Uterus (tissue), 4 donors: ENCODE measurements at places on chromosomes 12 and 14.
A peak's percentile ranks its signal among the peaks of the same experiment; 100 is the strongest.

DNA sequence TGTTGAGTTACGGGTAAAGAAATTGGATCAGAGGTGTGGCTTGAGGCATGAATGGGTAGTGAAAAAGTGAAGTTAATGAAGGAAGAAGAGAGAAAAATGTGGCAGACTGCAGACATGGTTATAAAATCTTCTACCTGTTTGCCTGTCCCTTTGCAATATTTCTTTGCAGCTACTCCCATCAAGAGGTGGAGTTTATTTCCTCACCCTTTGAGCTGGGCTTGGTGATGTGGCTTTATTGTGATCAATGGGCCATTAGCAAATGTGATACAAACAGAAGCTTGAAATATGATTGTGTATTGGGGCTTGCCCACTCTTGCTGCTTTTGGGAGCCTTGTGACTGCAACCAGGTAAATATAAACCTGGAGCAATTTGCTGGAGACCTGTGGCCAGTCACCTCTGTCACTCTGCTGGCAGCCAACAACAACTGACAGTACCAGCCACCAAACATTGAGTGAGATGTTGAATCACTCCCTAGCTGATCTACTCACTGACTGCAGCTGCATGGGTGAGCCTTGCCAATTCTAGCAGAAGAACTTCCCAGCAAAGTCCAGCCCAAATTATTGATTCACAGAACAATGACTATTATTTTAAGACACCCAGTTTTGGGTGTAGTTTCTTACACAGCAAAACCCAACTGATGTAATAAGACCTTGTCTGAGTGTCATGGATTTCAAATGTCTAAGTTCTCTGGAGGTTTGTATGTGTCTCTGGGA is 151.0 kb upstream of the ATP2B1 start:
- no peak for DNase-seq

GRCh38 chr12:120118321-120119061 is 1.9 kb upstream of the RAB35 start:
- no peak for DNase-seq

- no peak for DNase-seq
Observed at GRCh38 chr12:31323391-31324115, 2.4 kb downstream of the SINHCAF start.

DNA sequence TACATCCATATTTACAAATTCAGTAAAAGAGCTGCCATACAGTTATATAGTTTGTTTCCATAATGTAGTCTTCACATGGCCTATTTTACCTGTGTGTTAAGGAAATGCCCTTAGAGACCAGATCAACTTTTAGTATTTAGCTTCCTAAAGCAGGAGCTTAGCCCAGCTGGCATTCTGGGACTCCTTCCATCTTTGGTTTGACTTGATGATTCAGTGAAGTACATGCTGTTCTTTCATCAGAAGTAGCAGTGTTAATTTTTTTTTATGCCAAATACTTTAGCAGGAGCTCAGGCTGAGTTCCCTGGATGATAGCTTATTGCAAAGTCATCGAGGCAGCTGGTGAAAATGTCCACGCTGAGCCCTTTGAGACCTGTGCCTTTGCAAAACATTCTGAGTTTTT is 101.0 kb downstream of the FOXG1 start:
- no peak for DNase-seq

GRCh38 chr12:101885912-101886561 is 8.7 kb downstream of the DRAM1 start:
- no peak for DNase-seq

- no peak for DNase-seq
Observed at GRCh38 chr14:47366006-47366405, 309.4 kb downstream of the MDGA2 start.

- DNase-seq: no peak
Observed at GRCh38 chr12:78622529-78623195, 241.9 kb upstream of the SYT1 start.

DNA sequence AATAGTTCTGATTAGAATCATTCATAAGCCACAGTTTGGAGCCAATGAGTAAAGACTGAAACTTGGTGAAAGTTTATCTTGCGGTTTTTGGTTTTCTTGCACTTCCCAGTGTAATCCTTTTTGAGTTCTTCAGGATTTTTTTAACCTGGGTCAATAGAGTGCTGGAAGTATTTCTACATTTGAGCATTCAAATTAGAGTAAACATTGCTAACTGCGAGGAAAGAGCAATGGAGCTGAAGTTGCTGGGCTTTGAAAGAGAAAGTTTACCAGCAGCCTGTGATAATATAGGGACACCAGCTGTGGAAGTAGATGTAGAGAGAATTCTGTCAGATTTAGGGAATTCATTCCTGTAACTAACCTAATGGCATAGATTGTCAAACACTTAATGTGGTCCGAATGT is 30.3 kb downstream of the ANO6 start:
- no peak for DNase-seq

GRCh38 chr14:69387311-69387710 is 10.8 kb downstream of the ERH start:
- no peak for DNase-seq

DNA sequence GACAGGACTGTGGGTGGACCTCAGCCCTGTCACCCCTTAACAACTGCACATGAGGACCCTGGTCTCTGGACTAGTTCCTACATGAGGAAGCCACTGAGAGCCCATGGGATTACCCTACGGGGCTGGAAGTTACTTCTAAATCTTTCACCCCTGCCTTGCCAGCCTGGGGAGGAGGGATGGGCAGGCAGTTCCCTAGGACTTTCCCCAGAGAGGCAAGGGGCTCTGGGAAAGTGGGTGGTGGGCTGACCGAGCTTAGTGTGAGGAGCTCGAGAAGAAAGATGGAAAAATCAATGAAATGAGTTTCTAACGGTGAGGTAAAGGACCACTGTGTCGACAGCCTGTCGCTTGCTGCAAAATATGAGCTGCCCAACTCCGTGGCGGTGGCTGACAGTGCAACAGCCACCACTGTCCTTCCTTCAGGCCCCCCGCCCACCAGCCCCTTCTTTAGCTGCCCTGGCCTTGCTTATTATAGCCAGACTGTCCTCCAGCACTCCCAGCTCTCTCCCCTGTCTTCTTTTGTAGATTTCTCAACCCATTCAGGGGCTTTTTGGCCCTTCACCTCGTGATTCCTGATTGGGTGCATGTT is 5.0 kb downstream of the ZFHX2 start:
- no peak for DNase-seq

GRCh38 chr12:128813392-128813791 is 10.4 kb downstream of the SLC15A4 start:
- DNase-seq: no peak

GRCh38 chr14:64865109-64865508 is 14.6 kb downstream of the SPTB start:
- no peak for DNase-seq

GRCh38 chr12:125889742-125890141 is 824.5 kb downstream of the AACS start:
- no peak for DNase-seq

- DNase-seq: no peak
Observed at GRCh38 chr14:89481196-89481595, 64.2 kb upstream of the FOXN3 start.

- no peak for DNase-seq
Observed at GRCh38 chr12:2507814-2508213, 287.0 kb upstream of the FKBP4 start.

GRCh38 chr12:22272335-22273151 is 62.0 kb downstream of the ST8SIA1 start:
- DNase-seq: no peak

DNA sequence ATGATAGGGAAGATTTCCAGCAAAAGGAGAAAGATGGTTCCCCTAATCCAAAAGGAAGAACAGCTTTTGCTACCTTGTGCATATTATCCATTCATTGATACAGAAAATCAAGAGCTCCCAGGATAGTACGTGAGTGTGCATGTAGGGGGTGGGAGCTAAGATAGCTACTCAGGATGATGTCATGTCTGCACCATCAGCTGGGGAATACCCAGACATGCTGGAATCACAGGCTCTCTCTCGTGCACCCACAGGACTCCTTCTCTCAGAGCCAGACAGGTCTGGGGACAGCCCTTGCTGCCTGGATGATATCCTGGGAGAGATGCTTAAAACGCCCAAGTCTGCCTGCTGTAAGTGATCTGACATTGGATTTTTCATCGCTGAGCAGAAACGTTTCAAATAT is 38.9 kb downstream of the FOXN3 start:
- DNase-seq: no peak

GRCh38 chr12:91419809-91420208 is 237.2 kb upstream of the DCN start:
- DNase-seq: no peak

GRCh38 chr14:99889268-99889667 is 96.1 kb downstream of the EML1 start:
- no peak for DNase-seq

DNA sequence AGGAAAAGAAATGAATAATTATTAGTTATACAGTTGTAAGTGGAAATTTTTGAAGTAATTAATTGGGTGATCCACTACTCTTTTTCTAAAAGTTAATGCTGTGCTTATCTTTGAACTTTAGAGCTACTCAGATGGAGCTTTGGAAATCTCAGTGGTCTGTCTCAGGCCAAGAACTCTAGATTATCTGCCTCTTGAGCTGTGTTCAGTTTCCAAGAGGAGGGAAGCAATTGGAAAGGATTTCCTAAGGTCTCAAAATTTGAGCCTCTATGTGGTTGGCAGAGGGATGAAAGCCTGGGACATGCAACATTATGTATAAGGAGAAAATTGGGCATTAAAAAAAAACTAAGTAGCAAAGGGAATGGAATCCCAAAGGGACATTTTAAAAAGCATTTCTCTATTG is 334.0 kb upstream of the PRICKLE1 start:
- DNase-seq: no peak

DNA sequence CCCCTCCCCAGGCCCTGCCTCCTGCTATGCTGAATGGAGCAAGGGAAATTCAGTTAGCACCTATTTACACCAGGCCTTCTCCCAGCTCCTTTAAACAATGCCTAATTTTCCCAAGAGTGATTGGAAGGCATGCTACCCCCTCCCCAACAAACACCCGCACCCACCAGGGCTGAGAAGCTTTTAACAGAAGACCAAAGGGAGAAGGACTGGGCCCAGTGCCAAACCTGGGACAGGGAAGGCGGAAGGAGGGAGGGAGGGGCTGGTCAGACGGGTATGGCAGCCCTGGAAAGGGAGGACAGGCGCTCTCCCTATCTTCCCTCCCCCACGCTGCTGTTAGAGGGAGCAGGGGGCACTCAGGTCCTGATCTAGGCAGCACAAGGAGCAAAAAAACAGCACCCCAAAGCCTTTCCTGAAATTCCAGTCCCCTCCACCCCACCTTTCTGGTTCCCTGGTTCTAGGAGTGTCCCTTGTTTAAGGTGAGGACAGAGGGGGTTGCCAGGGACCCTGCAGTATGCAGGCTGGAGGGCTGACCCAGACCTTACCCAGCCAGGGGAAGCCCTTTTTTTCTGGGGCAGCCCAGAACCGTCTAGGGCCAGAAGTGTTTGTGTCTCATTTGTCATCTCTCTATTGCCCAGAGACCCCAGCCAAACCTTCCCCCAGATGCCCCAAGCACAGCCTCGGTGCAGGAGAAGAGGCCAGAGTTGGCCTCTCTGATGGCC is 2.4 kb upstream of the KRT8 start:
- DNase-seq: peak; percentile 22

GRCh38 chr12:106220536-106220935 is 27.3 kb downstream of the CKAP4 start:
- no peak for DNase-seq

DNA sequence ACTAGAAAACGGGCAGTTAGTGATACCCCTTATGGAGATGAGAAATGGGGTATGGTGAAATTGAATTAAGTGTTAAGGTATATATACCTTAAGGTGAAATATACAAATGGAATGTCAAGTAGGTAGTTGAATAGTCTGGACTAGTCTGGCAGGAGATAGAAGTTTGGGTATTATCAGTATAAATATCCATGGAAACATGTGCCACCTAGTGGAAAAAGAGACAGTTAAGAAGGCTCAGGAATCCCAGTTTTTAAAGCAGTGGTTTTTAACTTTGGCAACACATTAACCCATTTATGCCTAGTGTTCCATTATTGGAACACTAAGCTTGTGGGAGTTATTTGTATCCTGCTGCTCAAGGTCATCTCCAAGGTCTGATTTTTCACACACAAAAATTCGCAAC is 38.6 kb upstream of the TPH2 start:
- no peak for DNase-seq

- DNase-seq: no peak
Observed at GRCh38 chr14:40909906-40910305, 696.8 kb upstream of the LRFN5 start.

DNA sequence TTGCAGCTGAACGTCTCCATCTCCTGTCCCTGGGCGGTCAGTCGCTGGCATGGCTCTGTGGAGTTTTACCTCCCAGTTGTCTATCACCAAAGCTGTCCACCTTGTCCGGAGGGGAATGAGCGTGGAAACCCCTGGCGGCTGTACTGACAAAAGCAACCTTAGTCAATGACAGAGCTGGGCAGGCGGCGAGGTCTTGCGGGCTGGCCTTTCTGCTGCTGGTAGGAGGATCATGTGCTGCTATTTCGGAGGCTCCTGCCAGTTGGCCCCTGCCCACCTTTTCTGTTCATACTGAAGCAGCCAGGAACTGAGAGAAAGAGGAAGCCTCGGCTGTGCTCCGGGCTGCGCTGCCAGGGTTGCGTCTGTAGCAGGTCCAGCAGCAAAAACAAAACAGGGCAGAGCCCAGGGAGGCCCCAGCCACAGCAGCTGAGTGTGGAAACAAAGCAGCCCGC is 57.7 kb downstream of the HMGA2 start:
- peak; percentile 77 for DNase-seq

DNA sequence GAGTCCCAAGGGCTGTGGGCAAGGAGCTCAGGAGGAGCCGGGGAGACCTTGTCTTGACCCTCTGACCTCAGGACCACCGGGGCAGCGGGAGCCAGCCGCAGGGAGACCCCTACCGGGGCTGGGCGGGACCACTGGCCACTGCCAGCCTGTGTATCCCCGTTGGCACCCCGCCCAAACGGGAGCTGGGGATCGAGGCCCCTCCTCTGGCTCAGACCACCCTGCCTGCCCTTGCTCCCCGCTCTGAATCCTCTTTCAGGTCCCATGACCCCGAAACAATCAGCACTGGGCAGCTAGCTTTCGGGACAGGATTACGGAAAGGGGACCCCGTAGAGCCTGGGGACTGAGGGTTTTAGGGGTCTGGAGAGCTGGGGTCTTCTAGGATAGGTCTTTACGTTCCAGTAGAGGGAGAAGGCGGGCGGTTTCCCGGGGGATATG is 1.3 kb downstream of the GLI1 start:
- no peak for DNase-seq
